CD4-positive, alpha-beta T cell treated with Interleukin-10 for 1 hour (primary cell): ENCODE measurements at places on chromosomes 1 and 21.

DNA sequence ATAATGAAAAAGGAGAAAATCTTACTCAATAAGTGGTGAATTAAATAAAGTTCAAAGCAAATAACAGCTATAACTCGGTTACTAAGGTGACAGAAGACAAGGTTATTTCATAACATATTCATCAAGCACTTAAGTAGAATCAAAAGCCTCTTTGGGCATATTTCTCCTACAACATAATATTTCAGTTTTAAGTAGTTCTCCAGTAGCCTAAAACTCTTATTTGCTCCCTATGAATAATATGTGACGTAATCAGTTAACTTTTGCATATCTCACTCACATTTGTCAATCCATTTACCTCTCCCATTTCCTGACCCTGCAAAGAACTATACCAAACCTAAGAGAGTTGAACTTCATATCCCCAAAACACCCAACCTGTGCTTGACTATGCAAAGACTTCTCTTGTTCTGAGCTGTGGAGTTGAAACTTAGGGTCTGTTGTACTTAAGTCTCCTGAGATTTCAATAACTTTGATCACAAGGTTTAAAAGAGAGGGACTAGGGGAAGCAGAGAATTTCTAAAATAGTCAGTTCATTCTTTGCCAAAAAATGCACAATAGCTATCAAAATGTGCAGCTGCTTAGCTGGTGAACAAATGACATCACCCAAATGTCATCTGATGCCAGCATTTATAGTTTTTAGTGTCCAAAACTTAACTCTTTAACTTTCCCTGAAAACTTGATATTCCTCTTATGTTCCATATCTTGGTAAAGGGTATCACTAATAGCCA, 37.2 kb downstream of the TTLL7 start:
- no peak for DNase-seq

- peak; percentile 56 for DNase-seq
These were observed 38.2 kb upstream of the WASF2 start for GRCh38 chr1:27527890-27528817.

DNA sequence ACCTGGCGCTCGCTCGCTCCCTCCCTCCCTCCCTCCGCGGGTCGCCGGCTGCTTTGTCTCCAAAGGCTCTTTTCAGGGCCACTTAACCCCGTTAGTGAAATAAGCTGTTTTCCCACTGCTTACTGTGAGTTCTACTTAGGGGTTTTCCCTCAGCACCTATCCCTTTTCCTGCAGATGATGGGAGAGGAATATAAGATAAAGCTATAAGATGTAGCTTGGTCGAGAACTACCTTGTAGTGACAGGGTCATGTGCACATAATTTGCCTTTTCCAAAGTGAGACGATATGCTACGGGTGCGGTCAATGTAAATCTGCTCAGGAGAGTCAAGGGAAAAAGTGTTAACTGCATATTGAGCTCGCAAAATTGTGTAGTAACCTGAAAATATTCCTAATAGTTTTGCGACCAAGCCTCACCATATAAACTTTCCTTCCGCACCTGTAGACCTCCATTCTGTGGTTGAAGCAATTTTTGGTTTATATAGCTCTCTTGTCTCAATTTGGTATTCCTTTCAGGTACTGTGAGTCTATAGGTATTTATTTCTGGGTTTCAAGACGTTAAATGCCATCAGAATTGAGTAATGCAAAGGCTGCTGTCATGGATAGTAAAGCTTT, 55.8 kb upstream of the BOLA1 start:
- peak; percentile 12 for DNase-seq

- no peak for DNase-seq
These were observed 7.5 kb downstream of the S100A11 start for GRCh38 chr1:152029144-152029928.

- DNase-seq, result peak; percentile 58
These were observed 17.8 kb upstream of the MAST2 start for GRCh38 chr1:45785583-45785982.

GRCh38 chr1:94654031-94654430, 112.5 kb upstream of the F3 start:
- DNase-seq, result no peak

DNA sequence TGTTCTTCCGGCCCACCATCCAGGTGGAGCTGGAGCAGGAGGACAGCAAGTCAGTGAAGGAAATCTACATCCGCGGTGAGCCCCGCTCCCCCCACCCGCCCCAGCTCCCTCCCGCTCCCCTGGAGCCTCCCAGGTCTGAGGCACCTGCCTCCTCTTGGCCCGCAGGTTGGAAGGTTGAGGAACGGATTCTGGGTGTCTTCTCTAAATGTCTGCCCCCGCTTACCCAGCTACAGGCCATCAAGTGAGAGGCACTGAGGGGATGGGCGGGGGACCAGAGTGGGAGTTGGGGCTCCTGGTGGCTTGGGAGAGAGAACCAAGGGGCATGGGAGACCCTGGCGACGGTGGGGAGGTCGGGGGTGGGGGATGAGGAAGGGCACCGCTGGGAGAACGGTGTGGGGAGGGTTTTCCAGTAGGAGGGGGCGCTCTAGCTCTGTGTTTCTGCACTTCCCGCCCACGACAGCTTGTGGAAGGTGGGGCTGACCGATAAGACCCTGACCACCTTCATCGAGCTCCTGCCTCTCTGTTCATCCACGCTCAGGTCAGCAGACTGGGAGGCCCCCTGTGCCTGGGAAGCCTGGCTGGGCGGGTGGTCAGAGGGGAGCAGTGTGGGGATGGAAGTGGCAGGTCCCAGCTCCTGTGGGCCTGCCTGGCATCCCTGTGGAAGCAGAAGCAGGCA, 4.2 kb downstream of the LRRC71 start:
- no peak for DNase-seq

- no peak for DNase-seq
These were observed 51.1 kb upstream of the LDLRAP1 start for GRCh38 chr1:25492323-25492722.

- no peak for DNase-seq
These were observed 37.6 kb upstream of the GORAB start for GRCh38 chr1:170494369-170494768.

DNA sequence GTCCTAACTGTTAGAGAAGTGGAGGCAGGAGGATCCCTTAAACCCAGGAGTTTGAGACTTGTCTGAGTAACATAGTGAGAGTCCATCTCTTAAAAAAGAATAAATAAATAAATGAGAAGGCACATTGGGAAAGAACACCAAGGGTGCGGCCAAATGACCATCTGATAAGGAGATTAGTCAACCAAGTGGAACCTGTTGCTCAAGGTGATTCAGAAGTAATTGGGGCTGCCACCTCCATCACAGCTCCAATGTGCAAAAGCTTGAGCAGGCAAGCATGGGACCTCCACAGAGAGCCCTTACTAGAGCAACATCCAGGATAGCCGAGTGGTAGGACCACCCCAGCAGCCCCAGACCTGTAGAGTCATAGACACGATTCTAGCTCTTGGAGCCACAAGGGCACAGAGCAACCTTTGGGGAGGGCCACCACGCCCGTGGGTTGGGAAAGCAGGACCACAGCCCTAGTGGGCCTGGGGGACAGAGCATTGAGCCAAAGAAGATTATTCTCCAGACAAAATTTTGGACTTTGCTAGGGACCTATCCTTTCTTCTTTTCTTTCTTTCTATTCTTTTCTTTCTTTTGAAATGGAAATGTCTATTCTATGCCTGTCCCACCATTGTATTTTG, 40.9 kb downstream of the KCNK1 start:
- DNase-seq, result no peak

GRCh38 chr1:99749504-99750347, 16.7 kb downstream of the FRRS1 start:
- DNase-seq, result no peak

- no peak for DNase-seq
These were observed 23.8 kb upstream of the LDLRAP1 start for GRCh38 chr1:25519624-25520023.

GRCh38 chr1:17654519-17654918, 100.6 kb upstream of the ACTL8 start:
- DNase-seq, result no peak

DNA sequence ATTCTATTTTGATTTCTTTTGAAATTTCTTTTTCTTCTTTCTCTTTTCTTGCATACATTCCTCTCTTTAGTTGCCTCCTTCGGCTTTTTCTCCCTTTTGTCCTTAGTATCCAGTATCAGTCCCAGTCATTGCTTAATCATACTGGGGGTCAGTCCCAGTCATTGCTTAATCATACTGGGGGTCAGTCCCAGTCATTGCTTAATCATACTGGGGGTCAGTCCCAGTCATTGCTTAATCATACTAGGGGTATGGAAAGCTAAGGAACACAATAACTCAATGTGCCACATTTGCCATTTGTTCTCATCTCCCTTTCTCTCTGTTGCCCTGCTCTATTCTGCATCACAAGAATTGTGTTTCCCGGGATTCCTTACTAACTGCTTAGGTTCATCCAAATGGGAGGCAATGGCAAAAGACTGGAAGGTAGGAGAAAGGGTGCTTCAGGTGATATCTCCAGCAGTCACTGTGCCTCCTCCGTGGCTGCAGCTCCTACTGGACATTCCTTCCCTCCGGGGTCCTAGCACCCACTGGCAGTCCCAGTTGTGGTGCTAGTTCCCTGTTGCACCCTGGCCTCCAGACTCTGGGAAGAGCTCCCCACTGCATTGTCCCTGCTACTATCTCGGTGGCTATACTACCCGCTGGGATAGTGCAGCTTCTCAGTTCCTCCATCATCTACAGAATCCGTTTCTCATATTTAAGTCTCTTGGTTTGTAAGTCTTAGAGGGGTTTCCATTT, 32.6 kb upstream of the LAMC1 start:
- DNase-seq, result no peak

- no peak for DNase-seq
These were observed 24.5 kb downstream of the AHCYL1 start for GRCh38 chr1:110008971-110009565.

DNA sequence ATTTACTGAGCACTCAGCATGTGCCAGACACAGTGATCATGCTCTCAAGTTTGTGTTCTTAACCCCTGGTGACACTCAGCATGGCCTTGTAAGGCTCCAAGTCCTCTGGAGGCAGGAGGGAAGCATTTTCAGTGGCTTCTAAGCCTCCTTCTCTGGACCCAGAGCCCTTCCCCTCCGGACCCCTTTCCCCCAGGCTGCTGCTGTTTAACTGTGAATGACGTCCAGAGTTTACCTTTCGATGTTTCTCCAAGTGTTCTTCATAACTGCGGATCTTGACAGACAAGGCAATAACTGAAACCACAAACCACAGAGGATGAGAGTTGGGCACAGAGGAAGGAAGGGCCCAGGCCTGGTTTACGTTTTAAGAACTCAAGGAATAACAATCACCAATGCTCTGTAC, 6.5 kb downstream of the MRPS15 start:
- DNase-seq, result peak; percentile 18

DNA sequence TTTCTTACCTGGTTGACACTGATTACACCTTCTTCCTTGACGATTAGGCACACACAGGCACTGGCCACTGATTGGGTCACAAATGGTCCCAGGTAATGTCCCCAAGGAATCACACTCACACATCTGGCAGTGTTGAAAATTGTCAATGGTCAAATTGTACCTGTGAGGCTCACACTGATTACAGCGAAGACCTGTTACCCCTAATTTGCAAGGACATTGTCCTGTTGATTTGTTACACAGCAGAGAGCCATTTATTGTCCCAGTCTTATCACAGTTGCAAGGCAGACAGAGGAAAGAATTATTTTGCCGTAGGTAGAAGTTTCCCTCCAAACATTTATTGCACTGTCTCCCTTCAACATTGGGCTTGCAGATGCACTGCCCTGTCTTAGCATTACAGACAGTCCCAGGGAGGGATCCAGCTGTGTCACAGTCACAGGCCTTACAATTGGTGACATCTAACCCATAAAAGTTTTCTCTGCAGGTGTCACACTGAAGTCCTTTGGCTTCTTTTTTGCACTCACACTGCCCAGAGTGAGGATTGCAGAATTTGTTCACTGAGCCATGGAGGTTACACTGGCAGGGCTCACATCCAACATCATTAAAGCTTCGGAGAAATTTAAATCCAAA, 176.6 kb downstream of the USH2A start:
- no peak for DNase-seq

GRCh38 chr1:235093696-235094592, 34.7 kb downstream of the TOMM20 start:
- peak; percentile 84 for DNase-seq

- peak; percentile 22 for DNase-seq
These were observed 31.4 kb upstream of the TMEM61 start for GRCh38 chr1:54949053-54949452.

- DNase-seq, result no peak
These were observed 34.6 kb upstream of the CTPS1 start for GRCh38 chr1:40944841-40945430.

- no peak for DNase-seq
These were observed 178.5 kb downstream of the ZC3H11B start for GRCh38 chr1:219434285-219434922.

- DNase-seq, result no peak
These were observed 196.4 kb upstream of the GREM2 start for GRCh38 chr1:240808381-240808780.

DNA sequence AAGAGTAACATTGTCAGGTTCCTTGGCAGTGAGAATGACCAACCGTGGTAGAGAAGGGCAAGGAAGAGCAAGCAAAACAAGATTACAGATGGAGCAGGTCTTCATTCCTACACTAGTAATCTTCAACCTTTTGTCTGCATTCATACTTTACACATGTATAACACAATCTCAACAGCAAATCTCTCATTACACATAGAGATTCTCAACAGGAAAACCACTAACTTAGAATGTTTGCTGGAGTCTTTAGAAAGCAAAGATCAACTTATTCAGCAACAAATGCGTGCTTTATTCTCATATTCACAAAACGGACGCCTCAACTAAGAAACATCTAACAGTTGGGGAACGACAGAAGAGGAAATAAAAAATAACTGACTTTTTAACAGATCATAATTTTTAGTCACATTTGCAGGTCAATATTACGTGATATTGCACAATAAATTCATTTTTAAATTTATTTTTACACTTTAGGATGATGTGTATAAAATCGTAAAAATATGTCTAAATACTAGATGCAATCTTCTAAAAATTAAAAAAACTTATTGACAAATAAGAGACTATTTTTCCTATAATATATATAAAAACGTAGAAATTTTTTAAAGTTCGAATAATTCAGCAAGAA, 82.9 kb downstream of the ARID4B start:
- DNase-seq, result peak; percentile 18

DNA sequence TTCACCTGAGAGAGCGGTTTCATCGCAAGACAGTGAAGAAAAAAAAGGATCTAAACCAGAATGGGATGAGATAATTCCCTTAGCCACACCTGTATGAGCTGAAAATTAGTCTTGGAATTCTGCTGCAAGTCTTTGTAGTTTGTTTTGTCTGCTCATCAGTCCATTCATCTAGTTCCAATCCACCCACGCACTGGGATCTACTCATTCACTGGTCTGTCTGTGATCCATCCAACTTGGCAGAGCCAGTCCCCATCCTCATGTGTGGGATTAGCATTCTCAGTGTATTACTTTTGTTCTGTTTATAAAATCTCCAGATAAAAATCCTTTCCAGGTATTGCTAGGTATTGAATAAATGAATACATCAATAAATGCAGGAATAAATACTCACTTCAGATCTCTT, 266.5 kb upstream of the USP24 start:
- DNase-seq, result no peak

GRCh38 chr1:88291611-88292354, 392.3 kb upstream of the PKN2 start:
- DNase-seq, result no peak
